AG08396 (cell line): ENCODE measurements at places on chromosomes 5 and 9.

- no peak for DNase-seq
These were observed 27.8 kb upstream of the TNFSF8 start for GRCh38 chr9:114958021-114958843.

- DNase-seq: no peak
These were observed 76.6 kb upstream of the ADAMTS16 start for GRCh38 chr5:5063533-5063953.

DNA sequence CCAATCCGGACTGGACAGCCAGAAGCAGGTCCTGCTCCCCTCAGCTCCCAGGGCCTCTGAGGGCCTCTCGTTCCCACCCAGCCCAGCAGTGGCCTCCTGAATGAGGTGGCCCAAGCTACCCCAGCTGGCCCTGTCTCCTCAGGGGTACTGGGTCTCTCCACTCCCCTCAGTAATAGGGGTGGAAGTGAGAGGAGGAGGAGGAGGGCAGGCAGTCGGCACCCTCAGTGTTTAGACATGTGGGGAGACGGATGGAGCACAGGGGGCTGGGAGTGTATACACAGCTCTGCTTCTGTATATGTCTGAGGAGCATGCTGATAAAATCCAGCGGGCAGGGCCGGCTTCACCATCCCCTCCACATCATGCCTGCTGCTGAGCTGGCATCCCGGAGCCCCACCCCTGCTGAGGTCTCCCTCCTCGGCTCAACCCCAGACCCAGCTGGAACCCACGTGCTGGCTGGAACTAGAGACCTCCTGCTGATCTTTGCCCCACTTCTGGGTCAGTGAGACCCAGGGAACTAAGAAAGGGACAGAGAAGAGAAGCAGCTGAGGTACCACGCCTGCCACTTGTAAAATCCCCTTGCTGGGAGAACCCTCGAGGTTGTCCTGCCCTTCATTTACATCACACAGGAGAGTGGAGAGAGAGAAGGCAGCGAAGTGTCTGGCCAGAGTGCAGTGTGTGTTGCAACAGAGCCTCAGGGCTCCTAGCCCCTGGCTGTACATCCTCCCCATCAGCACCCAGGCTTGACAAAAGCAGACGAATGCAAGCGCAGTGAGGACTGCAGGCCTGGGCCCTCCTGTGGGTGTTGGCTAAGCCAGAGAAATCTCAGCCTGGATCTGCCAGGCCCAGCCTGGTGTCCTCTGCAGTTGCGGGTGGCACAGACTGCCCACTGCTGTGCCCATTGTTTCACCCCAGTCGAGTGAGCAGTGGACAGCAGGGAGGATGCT is 77.5 kb downstream of the PSD2 start:
- DNase-seq: no peak

- DNase-seq: no peak
These were observed 211.4 kb downstream of the HCN1 start for GRCh38 chr5:45484781-45485180.
